ENCODE measurements at places on chromosomes 16 and 17.

GRCh38 chr16:81650982-81651562 lies 128.0 kb upstream of the PLCG2 start:
- DNase-seq: no peak

- no peak for DNase-seq
These were observed 31.2 kb downstream of the MNT start for GRCh38 chr17:2369551-2370210.

- no peak for DNase-seq
These were observed 6.0 kb downstream of the SREBF1 start for GRCh38 chr17:17830740-17831207.

DNA sequence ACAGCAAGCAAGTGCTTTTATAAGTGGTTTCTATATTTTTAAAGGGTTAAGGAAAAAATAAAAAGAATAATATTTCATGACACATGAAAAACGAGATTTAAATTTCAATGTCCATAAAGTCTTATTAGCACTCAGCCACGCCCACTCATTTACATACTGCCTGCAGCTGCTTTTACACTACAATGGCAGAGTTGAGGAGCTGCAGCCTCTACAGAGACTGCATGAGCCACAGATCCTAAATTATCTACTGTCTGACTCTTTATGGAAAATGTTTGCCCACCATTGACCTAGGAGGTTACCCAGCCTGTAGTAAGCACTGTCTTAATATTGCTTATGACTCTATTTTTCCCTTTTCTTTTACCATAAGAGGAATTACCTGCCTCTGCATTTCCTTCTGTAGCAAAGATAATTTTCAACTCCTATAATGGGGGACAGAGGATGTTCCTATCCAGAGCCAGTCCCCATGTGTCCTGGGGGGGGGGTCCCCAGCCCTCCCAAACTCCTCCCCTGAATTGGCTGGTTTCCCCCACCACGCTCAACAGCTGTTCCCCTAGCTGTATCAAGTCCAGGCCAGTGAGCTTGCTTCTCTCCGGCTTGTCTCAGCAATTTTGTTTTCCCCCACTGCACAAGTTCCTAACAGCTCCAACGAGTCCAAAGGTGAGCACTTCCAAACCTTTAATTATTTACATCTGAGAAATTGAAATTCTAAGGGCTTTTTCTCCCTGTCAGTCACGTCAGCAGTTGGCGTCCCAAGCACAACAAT lies 139.4 kb upstream of the ERCC4 start:
- DNase-seq: no peak

DNA sequence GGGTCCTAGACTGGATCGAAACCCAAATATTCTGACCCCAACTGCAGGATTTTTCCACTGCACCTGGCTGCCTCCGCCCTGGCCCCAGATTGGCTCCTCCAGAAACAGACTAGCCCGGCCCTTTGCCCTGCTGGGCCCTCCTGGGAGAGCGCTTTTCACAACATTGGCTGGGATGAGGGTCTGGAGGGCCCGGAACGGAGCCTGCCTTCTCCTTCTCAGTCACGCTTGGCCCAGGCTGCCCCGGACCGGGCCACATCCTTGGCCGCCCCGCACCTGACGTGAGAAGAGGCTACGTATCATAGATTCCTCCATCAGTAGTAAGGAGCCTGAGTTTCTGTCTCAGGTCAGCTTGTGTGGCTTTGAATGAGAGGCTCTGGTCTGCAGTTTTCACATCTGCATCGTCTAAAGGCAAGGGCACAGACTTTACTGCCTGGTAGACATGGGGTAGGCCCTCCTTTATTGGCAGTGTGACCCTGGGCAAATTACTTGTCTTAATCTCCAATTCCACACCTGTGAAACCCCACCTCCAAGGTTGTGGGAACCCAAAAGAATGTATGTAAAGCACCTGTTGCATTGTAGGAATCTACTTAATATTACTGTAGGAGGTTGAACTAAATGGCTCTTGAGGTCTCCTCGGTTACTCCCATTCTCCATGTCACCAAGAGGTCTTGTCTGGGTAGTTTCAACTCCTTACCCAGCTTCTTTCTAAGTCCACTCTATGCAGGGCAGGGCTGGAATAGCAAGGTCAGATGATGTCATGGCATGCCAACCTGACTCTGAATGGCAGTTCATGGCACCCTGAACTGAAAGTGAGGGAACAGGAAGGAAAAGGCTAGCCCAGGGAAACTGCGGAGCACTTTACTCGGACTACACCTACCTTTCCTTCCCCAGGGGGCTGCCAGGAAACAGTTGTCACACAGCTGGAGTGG lies 661 bp downstream of the LRRC3C start:
- DNase-seq: no peak

GRCh38 chr16:30985401-30986128 lies 558 bp downstream of the HSD3B7 start:
- DNase-seq: no peak

- DNase-seq: no peak
These were observed 111.0 kb upstream of the TNRC6C start for GRCh38 chr17:77847221-77848085.

- no peak for DNase-seq
These were observed 33.2 kb upstream of the FAM20A start for GRCh38 chr17:68634345-68634876.

- no peak for DNase-seq
These were observed 40.9 kb downstream of the SMARCE1 start for GRCh38 chr17:40606548-40607353.

DNA sequence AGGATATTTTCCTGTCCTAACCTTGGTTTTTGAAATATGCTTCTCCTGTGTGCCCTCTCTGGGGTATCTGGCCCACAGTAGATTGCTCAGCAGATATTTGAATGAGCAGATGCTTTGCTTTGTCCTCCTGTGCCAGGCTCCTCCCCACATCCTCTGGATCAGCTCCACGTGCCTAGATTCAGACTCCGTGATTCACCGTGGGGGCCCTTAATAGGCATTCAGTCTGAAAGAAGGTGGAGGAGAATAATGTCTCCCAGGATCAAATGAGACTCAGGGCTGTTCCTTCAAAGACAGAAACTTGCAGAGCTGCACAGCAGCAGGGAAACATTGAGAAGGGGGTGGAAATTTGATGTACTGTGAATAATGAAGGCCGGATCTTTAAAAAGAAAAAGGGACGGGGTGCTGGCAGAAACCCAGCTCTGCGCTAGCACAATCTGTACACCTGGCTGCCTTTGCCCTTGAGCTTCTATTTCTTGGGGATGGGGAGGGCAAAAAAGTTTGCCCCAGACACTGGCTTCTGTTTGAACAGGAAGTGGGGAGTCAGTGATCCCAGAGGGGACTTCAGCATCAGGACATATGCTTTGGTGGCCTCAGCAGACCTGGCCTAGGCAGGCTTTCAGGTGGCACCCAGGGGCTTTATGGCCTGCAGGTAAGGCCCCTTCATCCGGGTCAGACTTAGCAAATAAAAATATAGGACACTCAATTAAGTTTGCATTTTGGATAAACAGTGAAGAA lies 15.9 kb upstream of the SLC12A3 start:
- DNase-seq: no peak

DNA sequence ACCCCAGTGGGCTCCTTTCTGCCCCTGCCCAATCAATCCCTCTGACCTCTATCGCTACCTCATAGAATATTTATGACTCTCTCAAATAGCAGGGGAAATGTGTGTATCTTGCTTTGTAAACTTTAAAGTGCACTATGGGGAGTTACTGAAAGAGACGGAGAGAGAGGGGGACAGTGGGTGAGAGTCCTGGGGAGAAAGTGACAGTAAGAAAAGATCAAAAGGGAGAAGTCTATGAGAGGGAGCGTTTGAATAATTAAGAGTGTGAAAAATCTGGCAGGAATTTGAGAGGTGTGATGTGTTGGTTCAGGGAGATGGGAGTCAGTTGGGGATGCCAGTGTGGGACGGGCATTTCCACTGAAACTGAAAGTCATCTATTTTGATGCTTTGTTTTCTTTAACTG lies 32.6 kb downstream of the USP43 start:
- no peak for DNase-seq

DNA sequence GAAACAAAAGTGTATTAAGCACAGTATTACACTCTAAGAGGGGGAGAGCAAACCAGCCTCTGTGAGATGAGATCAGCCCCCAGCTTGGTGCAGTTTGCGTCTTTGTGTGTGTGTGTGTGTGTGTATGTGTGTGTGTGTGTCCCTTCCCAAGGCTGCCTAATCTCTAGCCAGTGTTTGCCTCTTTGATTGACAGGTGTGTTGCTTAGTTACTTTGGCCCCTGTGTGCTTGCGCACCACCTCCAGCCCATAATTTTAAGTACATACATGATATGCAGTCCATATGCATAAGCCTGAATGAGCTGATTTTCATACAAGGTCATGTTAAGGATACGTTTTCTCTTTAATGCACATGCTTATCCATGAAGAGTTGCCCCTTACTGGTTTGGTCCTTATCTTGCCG lies 2.1 kb upstream of the KRTAP3-2 start:
- DNase-seq: no peak

GRCh38 chr17:53141280-53141679 lies 681.4 kb upstream of the KIF2B start:
- no peak for DNase-seq

DNA sequence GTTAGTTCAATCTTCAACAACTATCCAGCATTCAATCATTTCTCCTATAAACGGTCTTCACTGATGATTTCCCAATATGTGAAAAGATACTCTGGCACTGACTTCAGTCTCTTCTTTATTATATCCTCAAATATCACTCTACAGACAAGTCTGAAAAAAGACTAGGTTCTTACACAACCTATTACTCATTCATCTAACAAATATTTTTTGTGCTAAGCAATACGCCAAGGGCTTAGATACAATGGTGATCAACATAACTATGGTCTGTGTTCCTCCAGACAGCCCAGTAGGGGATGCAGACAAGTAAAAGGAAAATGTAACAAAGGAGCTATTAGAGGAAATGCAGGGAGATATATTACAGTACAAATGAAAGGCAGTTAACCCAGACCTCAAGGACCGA lies 63.9 kb downstream of the MYO1D start:
- no peak for DNase-seq

DNA sequence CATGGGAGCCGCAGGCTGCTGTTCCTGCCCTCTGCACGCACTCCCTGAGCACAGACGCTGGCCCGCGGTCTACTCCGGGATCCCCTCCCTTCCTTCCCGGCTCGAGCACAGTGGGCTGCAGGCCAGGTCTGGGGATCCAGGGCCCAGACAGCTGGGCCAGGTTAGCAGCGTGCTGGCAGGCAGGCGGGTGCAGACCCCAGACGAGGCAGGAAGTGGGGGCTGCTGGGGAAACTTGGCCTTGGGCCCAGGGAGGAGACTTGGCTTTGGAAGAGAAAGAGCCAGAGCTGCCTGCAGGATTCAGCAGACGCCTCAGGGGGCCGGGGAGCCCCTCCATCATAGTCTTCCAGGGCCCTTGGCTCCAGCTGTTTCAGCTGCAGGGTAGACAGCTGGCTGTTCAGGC lies 30.2 kb upstream of the ABCC3 start:
- no peak for DNase-seq

Data from NCI-H1048 (cell line).